ENCODE measurements at places on chromosomes 2 and 18.

DNA sequence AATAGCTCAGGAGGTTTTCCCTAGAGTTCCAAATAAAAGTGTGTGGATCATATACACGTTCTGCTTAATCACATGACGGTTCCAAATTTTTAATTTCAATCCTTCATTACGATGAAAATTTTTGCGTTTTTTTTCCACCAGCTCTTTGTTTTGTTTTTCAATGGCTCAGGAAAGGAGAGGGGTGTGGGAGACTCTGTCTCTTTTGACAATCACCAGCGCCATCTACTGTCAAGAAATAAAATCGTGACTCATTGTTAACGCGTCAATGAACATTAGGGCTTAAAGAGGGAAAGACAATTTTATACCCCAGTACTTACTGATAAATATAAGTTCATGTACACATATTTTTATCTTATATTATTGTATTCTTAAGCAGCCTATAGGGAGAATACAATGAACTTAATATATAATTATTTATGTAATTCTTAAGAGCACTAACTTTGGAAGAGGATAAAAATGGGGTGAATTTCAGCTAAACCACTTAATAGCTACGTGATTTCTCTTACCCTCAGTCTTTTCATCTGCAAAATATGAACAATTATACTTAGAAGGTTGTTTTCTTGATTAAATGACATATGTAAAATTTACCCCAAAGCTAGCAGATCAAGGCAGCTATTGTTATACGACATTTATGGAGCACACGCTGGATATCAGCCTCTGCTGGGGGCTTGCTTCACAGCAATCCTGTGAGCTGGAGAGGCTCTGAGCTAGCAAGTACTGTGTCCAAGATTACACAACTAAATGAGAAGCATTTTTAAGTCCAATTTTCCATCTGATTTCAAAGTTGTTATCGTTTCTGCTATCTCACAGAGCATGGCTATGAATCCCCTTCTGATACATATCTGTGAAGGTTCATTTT is 47.4 kb upstream of the RMDN2 start:
- DNase-seq = no peak

GRCh38 chr2:9178110-9178903 is 28.3 kb upstream of the ASAP2 start:
- DNase-seq = no peak

GRCh38 chr2:229945975-229946374 is 23.7 kb downstream of the FBXO36 start:
- DNase-seq = no peak

DNA sequence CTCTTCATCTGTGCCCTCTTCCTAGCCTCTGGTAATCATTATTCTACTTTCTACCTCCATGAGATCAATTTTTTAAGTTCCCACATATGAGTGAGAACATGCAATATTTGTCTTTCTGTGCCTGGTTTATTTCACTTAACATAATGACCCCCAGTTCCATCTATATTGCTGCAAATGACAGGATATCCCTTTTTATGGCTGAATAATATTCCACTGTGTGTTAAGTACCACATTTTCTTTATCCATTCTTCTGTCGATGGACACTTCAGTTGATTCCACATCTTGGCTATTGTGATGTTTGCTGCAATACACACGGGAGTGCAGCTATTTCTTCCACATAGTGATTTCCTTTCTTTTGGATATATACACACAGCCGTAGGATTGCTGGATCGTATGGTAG is 43.9 kb upstream of the CNOT11 start:
- no peak for DNase-seq

DNA sequence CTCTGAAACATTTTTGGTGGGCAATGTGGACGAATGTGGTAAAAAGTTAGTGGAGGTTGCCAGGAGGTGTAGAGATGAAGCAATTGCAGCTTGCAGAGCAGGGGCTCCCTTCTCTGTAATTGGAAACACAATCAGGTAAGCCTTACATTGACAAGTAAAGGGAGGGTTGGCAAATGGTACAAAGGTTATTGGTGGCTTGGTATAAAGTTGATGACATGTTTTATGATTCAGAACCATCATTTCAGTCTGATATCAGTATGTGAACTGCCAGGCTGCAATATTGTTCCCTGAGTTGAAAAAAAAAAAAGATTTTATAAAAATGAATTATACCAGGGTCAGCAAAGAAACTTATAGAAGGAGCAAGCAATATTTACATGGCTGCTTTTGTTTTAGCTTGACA is 14.4 kb upstream of the DLX1 start:
- DNase-seq = no peak
